CD4-positive, alpha-beta T cell treated with Interleukin-12 subunit alpha and Interleukin-12 subunit beta, for 1 hour (primary cell): ENCODE measurements at places on chromosomes 3 and 15.

- no peak for DNase-seq
Measured at GRCh38 chr15:58437531-58438105, 5.8 kb downstream of the LIPC start.

- no peak for DNase-seq
Measured at GRCh38 chr3:153080778-153081240, 81.2 kb upstream of the RAP2B start.

DNA sequence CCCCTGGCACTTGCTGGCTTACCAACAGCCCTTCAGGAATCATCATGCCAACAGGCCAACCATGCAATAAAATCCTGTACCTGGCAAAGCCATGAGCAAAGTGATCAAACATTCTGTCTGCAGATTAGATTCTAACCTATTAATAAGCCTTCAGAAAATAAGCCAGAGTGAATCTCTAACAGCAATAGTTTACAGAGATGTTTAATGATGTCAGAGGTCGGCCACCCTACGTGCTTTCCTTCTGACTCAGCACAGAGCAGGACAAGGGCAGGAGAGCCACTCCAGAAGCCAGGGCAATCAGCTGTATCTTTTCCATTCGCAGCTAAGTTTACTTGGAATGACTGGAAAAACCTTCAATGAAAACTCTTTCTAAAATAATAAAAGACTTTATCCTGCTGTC lies 13.1 kb downstream of the COL8A1 start:
- DNase-seq = no peak

- no peak for DNase-seq
Measured at GRCh38 chr15:70652341-70652740, 111.0 kb downstream of the UACA start.

DNA sequence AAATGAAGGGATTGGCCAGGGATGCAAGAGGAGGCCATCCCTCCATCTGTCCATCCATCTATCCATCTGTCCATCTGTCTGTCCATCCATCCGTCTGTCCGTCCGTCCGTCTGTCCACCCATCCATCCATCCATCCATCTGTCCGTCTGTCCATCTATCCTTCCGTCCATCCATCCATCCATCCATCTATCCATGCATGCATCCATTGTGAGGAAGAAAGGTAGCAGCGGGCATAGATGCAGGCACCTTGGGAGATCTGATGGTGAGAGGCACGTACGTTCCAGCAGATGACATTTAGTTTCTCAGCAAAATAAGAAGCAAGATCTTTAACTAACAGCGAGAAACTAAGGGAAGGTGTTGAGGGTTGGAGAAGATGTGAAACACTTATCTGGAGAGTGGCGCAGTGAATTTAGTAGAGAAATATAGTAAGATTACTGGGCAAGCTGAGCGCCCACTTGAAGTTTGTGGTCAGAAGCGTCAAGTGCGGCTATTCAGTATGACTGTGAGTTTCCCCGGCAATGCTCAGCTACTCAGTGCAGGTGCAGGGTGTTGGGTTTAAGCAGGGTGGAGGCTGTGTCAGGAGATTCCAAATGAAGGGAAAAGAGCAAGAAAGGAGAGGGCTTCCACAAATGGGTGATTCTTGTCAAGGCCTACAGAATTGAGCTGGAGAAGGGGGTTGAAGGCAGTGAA lies 22.4 kb upstream of the SRP14 start:
- DNase-seq = no peak

- DNase-seq = no peak
Measured at GRCh38 chr3:163863146-163863545, 1215.2 kb downstream of the SI start.

- no peak for DNase-seq
Measured at GRCh38 chr3:64455351-64455750, 230.1 kb upstream of the PRICKLE2 start.

DNA sequence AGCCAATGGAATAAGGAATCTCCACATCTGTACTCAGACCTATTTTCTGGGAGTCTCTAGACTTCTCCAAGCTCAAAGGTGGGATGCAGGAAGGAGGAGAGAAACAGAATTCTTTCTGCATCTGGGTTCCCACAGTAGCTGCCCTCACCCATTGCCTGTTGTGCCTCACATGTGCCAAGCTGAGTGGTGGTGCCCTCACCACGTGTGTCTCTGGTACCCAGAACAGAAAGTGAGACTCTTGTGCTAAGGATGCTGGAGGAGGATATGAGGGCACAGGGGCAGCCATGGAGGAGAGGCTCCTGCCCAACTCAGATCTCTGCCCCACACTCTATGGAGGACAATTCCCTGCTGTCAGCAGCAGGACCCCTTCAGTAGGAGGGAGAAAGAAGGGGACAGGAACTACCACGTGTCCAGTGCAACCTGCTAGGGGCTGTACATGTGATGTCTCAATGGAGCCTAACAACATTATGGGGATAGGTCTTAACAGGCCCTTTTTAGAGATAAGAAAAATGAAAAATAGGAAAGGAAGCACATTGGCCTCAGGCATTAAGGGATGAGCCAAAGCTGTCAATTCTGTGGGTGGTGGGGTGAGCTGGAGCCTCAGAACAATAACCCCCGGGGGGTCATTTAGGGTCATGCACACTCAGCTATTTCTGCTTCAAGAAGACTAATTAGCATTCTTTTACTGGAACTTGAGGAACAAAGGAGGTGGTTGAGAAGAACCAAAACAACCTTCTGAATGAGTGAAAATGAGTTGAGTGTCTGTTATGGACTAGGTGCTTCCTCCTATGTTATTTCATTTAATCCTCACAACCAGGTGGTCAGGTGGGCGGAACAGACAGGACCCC lies 16.3 kb upstream of the NOX5 start:
- DNase-seq = no peak

DNA sequence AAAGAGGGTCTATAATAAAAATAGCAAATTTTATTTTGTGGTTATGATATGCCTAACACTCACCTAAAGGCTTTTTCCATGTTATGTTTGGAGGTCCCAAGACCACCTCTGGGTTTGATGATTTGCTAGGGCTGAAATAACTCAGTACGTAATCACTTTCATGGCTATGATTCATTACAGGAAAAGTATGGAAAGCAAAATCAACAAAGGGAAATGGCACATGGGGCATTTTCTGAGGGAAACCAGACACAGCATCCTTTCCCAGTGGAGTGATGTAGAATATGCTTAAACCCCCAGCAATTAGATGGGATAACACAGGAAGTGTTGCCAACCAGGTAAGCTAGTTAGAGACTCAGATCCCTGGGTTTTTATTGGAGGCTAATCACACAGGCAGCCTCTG lies 701.6 kb upstream of the CBLB start:
- no peak for DNase-seq

DNA sequence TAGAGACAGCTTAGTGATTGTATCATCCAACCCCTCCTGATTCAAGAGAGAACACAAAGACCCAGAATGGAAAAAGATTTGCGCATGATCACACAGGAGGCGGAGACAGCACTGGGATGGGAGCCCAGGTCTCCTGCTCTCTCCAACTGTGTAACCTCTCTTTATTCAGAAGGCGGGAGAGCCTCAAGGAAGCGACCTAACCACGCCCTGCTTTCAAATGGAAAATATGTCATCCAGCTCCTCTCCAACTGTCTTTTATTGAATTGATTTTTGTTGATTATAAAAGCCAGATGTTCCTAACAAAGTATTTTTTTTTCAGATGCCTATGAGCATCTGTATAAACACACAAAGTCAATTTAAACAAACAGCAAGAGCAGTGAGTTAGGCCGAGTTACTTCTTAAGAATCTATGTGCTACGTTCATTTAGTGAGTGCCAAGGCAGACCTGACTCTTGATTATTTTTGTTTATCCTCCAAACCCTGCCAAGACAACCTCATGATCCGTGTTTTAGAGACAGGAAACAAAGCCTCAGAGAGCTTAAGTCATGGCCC lies 74.5 kb downstream of the BFSP2 start:
- DNase-seq = no peak

- DNase-seq = no peak
Measured at GRCh38 chr3:59545374-59545773, 495.5 kb upstream of the CFAP20DC start.

- no peak for DNase-seq
Measured at GRCh38 chr3:193187070-193187722, 53.8 kb upstream of the PLAAT1 start.

DNA sequence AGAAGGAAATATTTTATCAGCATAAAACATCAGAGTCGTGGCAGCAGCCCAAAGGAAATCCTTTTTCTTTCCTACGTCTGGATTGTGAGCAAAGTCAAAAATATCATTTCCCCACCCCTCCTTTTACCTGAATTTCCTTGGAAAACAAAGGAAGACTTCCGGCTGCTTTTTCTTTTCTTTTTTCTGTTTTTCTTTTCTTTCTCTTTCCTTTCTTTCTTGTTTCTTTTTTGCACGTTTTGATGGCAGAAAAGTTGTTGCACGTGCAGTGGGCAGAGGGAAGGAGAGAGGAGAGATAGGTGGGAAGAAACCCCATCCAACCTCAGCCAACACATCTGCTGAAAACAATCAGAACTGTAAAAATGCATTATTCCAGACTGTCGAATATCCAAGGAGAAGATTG lies 544 bp upstream of the MYO1E start:
- DNase-seq = no peak
